ENCODE measurements at places on chromosomes 3 and 15.

- no peak for DNase-seq
These were observed 94.7 kb downstream of the RAB11A start for GRCh38 chr15:65963911-65964482.

DNA sequence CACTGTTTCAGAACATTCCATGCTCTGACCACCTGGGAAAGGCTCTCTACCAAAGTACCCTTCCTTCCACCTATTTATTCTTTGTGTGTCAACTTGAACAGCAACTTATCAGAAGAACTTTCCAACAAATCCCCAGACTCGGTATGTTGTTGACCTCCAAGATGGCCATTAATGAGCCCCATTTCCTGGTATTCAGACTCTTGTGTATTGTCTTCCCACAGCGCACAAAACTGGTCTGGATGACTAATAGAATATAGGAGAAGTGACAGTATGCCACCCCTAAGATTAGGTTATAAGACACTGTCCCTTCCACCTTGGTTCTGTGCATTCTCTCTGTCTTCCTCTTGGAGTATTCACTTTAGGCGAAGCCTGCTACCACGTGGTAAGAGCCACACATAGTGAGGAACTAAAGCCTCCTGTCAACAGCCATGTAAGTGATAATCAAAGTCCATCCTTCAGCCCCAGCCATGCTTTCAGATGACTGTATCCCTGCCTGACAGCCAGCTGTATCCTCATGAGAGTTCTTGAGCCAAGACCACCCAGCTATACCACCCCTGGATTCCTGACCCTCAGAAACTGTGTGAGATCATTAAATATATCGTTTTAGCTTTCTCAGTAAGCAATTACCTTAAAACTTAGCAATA, 481.7 kb downstream of the MAGI1 start:
- no peak for DNase-seq

DNA sequence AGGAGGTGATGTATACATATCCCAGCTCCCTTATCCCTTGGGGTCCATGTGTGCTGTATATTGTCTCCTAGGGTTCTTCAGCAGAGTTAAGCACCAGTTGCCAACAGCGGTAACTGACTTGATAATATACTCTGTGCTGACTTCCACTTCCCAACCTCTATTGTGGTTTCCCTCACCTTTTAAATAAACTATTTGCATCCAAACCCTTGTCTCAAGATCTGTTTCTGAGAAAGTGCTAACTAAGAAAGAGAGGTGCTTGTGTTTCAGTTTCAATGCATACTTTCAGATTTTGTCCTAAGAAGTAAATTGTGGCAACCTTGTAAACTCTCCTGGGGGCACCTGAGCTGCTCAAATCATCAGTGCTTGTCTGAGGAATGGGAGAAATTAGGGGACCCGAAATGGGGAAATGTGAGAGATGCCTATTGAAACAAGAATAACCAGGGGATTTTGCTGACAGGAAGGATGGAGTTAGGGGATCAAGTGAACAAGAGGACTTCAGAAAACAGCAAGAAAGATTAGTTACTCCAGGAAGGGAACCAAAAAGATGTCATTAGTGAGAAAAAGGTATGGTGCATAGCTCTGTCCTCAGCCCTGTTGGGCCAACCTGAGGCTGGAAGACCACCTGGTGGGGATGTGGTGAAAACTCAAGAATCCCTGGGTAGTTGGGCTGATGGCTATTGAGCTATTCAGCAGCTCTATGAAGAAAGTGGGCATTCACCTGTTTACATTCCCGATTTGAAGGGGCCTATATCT, 50.9 kb upstream of the MRPL3 start:
- no peak for DNase-seq

- DNase-seq: no peak
These were observed 3.4 kb upstream of the HHLA2 start for GRCh38 chr3:108292905-108293328.

DNA sequence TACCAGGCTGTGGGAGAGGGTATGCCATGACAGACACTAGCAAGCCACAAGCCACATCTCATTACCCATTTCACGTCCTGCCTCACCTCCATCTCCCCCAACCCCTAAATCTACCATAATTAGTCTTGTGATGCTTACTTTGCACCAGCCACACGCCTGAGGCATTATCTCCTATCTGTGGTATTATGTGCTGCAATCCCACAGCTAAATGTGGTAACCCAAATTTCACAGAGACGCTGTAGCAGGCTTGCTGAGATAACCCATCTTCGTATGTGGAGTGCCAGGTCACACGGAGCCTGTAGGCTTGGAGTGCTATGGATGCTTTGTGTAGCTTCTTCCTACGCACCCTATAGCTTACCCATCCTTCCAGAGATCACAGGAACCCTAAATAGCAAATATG, 256.7 kb upstream of the KCNH8 start:
- no peak for DNase-seq

Data from suprapubic skin (tissue), 4 donors.